ENCODE measurements at places on chromosomes 4 and X.

- DNase-seq: no peak
Observed at GRCh38 chrX:123773258-123773988, 40.6 kb upstream of the THOC2 start.

DNA sequence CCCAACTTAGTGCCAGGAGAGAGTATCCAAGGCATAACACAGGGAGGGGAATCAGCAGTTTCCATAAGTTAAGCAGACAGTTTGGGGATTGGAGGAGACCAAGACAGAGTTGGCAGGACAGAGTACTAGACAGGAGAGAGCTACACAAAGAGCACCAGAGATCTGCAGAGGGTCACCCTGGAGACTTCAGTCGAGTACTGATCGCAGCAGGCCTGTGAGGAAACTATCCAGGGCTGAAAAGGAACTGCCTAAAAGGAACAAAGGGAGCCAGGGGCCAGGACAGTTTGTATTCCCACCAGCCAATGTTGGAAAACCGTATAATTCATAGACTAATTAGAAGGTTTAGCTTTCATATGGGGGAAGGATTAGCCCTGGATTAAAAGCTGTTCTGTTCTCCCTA is 80.6 kb upstream of the ENPP6 start:
- no peak for DNase-seq

- no peak for DNase-seq
Observed at GRCh38 chr4:47838445-47838844, 578 bp upstream of the CORIN start.

DNA sequence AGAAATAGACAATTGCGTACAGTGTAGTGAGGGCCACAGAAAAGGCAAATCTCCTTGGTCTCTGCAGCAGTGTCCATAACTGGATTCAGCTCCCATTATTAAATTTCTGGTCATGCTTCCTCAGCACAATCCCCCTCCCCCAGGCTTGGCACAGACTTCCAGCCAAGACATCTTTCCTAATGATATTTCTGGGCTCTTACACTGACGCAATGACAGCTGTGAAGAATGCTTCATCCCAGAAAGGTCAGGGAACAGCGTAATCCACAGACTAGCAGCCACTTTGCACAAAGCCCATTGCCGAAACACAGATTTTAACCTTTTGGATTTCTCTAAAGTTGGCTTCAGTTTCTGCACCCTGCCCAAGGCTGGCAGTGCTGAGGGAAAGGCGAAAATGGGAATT is 597.6 kb upstream of the CPEB2 start:
- no peak for DNase-seq

DNA sequence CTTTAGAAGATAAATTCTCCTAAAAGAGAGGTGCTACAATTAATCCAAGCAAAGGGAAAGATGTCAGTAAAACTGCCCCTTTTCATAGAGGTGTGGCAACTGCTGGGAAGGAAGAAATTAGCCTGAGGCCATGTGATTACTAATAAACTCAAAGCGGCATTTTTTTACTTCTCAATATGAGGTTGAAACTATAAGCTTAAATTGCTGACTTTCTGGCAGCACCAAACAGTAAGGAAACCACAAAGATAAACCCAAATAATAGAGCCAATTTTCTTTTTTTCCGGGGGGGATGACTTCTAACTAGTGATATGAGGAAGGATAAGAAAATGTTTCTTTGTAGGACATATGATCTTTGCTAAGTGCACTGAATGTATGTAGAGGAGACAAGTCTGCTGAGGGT is 30.9 kb downstream of the AR start:
- no peak for DNase-seq

GRCh38 chrX:46929439-46930261 is 17.4 kb downstream of the JADE3 start:
- DNase-seq: peak; percentile 46

DNA sequence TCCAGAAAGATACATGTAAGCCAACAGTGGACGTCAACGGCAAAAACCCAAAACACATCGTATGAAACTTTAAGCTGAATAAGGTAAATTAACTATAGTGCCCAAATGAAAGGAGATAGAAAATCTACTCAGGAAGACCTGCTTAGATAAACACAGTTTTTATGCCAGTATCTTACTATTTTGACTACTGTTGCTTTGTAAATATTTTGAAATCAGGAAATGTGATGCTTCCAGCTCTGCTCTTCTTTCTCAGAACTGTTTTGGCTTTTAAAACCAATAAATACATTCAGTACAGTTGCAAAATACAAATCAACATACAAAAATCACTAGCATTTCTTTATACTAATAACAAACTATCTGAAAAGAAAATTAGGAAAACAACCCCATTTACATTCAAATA is 83.8 kb downstream of the SMARCA5 start:
- peak; percentile 72 for DNase-seq

GRCh38 chr4:88981993-88982392 is 75.0 kb downstream of the FAM13A start:
- no peak for DNase-seq

DNA sequence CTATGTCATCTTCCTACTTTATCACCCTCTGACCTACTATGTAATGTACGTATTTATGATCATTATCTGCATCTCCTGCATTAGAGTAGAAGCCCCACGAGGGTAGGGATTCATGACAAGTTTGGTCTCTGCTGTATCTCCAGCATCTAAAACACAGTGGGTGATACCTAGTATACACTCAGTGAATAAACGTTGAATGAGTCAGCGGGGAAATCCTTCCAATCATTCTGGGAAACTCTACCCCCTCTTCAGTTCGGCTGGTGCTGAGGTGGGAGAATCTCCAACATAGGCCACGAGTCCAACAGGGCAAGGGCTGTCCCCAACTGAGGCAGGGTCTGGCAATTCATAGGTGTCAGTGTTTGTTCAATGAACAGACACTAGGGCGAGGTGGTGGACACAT is 74.4 kb upstream of the EFNB1 start:
- DNase-seq: no peak

- no peak for DNase-seq
Observed at GRCh38 chr4:88244056-88244455, 40.3 kb downstream of the PPM1K start.

GRCh38 chrX:106927023-106927422 is 6.8 kb downstream of the CLDN2 start:
- no peak for DNase-seq

DNA sequence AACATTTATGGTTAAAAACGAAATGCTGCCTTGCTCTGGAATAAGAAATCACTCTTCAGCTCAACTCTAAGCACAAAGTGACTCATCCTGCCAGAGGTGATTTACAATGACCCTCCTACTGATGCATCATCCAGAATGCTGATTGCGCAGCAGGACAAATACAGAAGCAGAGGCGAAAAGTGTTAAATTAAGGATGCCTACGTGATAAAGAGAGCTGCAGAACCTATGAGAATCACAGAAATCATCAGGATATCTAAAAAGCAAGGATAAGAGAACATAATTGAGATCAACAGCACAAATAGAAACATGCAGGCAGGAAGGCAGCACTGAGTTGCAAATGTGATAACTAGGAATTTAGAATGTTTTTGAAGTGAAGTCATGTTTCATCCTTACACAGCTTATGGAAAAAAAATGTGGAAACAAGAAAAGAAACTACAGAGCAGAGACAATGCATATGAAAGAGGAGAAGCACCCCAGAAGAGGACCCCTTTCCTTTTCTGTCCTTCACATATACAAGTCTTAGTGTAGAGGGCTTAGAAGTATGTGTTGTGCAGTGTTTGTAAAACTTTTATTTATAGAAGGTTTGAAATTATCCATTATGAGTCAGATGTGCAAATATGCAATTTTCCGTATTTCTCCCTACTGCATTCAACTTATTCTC is 188.4 kb downstream of the SLC7A11 start:
- DNase-seq: peak; percentile 82

DNA sequence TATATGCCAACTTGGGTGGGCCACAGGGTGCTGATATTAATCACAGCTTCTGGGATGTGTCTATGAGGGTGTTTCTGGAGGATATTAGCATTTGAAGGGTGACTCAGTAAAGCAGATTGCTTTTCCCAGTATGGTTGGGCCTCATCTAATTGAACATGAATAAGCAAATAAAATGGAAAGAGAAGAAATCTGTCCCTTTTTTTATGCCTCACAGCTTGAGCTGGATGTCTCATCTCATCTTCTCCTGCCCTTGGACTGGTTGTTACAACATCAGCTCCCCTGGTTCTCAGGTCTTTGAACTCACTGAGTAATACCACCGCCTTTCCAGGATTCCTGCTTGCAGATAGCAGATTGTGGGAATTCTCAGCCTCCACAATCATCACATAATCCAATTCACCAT is 1149.2 kb downstream of the PCDH18 start:
- no peak for DNase-seq

GRCh38 chr4:146142768-146143167 is 32.8 kb upstream of the LSM6 start:
- DNase-seq: no peak

DNA sequence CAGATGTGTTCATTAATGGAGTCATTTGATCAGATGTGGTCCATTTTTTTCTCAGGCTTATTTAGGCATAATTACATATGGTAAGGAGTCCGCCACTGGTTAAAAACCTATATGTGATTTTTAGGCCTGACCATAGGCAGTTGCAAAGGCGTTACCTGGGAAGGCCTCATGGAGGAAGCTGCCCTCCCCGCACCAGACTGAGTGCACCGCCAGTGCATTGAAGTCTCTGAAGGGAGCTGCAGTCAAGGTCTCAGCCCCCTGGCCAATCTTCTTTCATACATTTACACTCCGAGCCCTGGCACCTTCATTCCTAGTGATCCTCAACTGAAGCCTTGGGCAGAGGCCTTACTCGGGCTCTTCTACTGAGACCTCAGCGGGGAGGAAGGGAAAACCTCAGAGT is 898.2 kb upstream of the AGA start:
- DNase-seq: no peak

GRCh38 chr4:74555231-74555630 is 110.3 kb downstream of the AREG start:
- DNase-seq: peak; percentile 33

DNA sequence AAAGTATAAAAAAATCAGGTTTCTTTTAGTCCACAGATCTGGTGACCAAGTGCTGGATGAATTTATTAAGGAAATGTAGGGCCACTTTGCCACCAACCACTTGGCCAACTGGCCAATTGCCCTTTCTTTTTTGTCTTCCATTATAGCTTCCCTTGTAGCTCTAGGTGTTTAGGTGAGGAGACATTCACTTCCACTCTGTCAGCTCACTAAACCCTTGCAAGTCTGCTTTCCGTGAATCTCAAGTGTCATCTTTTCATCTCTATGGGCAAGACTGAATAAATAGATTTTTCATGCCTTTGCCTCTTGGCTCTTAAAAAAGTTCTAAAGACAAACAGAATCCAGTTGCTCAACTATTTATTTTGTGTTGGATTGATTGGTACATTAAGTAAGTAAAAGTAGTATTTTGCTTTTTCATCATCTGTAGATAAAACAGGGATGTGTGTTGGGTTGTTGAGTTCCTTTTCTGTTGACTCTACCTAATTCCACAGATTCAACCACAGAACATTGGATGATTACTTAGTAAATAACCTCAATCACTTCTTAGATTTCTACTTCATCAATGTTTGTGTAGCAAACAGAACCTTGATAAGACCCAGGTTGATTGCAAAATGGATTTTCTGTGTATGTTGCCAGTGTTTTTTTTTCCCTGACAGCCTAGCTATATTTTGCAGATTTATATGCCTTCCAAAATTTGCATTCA is 68.1 kb upstream of the GRXCR1 start:
- DNase-seq: no peak

GRCh38 chr4:70902577-70903290 is 565 bp downstream of the MOB1B start:
- DNase-seq: no peak

DNA sequence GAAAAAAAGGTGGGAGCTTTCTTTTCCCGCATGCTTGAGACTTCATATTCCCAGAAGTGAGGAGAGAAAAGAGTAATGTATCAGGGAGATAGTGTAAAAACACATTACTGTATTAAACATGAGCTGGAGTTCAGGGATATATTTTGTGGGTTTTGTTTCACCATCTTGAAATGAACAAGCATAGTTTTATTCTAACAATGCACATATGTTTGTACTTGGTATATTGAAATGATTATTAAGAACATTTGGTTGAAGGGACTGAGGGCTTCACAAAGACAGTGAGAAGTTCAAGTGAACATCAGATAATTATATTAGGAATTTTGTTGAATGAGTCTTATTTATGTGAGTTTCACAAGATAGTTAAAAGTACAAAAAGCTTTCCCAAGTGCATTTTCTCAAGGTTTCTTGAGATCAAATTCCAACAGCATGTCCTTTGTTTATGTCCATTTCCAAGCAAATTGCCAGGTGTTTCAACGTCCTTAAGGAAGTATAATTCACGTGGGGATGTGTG is 368.8 kb downstream of the ANKRD50 start:
- DNase-seq: no peak

- DNase-seq: no peak
Observed at GRCh38 chrX:55919367-55920221, 202.0 kb downstream of the RRAGB start.

DNA sequence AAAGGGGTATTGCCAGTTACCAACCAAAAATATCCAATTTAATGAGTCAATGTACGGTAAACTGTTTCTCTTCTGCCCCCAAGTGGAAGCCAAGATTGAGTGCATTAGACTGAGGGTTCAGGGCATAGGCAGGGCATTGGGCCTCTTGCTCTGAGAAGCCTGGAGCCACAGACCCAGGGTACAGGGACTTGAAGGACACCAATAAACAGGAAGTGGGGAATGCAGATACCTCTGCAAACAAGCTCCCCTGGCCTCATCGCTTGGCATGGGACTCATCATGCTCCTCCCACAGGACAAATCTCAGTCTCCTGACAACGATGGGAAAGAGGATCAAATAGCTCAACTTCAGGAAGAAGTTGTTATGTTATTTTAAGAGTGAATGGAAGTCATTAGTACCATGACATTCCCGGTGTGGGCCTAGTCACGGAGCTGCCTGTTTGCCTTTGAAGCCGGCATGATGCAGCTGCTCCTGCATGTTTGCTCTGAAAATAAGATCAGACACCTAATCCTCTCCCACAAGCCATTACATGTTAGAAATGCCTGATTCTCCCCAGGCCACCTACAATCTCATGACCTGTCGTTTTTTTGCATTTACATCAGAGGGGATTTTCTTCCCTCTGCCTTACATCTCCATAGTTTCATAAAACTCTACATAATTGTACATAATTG is 224.2 kb downstream of the RCHY1 start:
- no peak for DNase-seq

Data from dermis microvascular lymphatic vessel endothelial cell (primary cell).